ENCODE measurements at places on chromosomes 7 and 10.

DNA sequence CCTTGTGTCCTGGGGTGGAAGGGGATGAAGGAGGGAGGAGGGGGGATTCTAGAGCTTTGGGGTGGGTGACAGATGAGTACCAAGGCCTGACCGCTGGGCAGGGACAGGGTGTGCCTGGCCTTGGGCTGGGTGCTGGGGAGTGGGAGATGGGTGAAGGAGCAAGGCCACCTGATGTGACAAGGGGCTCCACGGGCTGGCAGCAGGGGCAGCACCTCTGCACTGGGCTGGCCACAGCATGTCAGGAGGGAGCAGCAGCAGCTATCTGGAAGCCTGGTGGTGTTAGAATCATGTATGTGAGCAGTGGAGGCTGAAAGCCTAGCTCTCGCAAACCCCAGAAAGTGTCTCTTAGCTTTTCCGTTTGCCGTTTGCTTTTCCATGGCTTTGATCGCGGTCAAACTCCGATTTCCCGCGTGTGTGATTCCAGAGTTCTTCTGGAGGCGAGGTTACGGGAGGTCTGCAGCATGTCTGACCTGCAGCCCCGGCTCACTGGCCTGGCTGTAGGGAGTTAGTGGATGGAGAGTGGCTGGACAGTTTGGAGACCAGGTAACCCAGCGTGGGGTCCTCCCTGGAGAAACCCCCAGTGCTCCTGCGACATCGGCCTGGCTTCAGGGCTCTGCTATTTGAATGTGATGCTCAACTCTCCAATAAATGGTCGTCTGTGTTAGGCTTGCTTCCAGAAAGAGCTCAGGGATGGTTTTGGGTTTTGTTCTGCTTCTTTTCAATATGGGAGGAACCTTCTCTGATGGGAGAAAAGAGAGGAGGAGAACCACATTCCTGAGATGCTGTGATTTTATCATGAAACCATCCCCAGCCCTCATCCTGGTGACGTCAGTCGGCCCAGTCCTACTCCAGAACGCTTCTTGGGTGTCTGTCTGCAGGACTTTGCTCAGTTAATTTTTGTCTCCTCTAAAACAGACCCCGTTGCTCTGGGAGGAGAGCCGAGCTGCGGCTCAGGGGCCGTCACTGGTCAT lies 105.5 kb downstream of the CUX1 start:
- no peak for DNase-seq

DNA sequence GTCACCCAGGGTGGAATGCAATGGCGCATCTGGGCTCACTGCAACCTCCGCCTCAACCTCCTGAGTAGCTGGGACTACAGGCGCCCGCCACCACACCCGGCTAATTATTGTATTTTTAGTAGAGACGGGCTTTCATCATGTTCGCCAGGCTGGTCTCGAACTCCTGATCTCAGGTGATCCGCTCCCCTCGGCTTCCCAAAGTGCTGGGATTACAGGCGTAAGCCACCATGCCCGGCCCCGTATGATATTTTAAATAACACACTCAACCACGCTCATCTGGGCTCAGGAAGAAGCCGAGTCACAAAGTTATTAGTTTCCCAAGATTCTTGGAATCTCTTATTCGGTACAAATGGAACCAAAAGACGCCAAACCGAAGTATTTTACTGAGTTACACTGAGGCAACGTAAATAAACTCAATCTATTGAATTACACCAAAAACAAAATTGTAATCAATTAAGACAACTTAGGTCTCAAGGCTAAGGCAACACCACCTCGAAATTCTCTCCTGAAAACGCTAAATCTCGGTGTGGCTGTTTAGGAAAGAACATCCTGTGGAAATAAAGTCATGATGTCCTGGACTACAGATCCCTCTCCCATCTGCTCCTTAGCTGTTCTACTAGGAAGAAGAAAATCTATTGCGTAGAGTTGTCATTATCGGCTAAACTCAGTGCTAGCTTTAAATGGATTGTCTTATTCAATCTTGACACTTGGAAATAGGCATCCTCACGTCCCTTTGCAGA lies 910 bp downstream of the ARHGAP19 start:
- no peak for DNase-seq

DNA sequence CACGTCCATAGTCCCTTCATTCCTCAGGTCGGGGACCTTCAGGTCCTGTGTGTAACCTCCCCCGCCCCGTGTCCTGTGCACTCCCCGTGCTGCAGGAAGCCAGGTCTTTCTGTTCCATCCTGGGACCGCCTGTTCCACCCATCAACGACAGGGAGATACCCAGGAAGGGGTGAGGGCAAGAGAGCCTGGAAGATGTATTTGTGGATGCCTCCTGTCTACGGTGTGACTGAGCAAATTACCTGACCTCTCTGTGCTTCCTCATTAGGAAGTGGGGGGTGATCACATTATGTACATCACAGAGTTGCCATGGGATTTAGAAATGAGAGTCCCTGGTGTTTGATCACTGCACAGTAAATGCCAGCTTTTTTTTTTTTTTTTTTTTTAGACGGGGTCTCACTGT lies 46.3 kb downstream of the GRID2IP start:
- no peak for DNase-seq

DNA sequence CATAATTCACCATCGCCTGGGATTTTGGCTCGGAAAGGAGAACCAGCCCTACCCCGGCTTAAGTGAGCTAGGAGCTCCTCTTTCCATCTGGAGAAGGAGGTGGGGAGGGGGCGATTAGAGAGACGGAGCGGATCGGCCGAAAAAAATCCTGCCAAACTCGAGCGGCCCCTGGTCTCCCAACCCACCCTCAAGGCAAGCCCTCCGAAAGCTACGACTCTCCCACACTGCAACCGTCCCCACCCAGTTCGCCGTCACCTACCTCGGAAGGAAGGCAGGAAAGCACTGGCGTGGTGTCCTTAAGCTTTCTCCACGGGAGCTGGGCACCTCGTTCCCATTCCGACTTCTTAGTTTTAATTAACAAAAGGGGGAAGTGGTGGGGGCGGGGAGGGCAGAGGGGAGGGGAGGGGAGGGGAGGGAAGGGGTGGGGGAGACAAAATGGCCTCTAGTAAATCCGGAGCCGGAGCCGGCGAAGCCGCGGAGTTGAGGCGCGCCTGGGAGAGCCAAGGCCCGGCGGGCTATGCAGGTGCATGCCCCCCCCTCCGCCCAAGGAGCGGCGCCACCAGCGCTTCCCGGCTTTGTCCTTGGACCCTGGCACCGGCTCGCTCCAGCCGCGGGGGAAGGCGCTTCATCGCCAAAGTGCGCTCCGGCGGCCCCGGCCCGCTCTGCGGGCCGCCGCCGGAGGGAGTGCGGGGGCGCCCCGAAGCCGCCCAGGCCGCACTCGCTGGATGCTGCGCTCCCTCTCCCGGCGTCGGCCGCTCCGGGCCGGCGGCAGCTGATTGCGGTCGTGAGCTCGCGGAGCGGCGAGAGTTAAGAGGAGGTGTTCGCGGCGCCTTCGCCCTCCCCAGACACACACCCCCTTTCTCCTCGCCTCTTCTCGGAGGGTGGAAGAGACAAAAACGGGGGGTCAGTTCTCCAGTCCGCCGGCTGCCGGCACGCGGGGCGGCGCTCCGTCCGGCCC lies at the start of gene LRRC4:
TSS of gene LRRC4 (minus strand) at position 784 of the 958 bp plus-strand sequence. CDS start 797 bp downstream, outside the sequence.
- DNase-seq: peak; percentile 7

- DNase-seq: no peak
Observed at GRCh38 chr10:80168679-80169380, 36.3 kb downstream of the PLAC9 start.

- DNase-seq: no peak
Observed at GRCh38 chr7:67955061-67955460, 958.4 kb downstream of the TYW1 start.

DNA sequence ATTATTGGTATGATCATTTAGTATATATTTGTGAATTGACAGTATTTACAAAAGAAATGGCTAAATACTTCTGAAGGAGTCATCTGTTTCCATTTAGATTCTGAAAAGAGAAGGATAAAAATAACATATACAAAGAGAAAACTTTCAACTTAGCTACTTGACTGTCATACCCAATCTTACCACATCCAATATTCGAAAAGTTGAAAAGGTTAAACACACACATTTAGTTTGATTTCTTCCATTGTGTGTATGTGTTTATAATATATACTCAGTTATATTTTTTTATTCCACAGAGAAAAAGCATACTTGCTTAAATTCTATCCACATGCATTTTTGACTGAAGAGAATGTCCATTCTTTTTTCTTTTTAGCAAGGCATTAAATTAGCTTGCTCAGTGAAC lies 470.7 kb downstream of the TFEC start:
- no peak for DNase-seq

DNA sequence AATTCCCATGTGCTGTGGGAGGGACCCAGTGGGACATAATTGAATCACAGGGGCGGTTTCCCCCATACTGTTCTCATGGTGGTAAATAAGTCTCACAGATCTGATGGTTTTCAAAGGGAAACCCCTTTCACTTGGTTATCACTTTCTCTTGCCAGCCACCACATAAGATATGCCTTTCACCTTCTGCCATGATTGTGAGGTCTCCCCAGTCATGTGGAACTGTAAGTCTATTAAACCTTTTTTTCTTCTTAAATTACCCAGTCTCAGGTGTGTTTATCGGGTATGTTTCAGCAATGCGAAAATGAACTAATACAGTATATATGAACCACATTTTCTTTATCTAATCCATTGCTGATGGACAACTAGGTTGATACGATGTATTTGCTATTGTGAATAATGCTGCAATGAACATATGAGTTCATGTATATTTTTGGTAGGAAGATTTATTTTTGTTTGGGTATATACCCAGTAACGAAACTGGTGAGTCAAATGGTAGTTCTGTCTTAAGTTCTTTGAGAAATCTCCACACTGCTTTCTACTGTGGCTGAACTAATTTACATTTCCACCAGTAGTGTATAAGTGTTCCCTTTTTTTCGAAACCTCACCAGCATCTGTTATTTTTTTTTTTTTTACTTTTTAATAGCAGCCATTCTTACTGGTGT lies 70.0 kb upstream of the HGF start:
- no peak for DNase-seq
